ENCODE measurements at places on chromosomes 13 and 19.

DNA sequence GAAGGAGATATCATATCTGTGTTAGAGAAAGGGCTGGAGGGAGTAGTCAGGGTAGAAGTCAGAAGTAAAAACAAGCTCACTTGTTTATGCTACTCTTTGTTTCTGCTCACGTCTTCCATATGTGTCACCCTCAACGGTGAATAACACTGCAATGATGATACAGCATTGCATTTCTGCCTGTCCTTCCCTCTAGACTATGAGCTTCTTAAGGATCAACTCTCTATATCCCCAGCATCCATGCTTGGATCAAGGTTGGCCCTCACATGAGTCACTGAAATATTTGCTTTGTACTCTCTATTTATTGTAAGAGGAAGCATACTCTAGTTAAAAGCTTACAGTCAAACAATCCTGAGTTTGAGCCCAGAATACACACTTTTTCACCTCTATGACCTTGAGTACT lies 406.0 kb downstream of the RFC3 start:
- no peak for DNase-seq

DNA sequence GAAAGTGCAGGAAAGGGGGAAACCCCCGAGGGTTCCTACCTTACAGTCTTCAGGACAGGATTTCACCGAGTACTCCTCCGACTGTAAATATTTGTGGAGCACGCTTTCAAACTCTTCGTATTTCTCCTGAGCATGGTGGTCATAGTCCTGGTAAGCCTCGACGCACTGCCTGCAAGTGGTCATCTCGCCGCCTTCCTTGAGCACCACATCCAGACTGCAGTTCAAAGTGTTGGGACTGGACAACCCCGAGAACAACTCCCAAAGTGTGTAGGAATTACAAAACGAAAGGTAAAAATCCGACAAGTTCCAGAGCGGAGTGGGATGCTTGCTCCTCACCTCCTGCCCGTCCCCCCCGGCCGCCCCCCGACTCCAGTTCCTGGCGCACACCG lies 349.7 kb downstream of the LIG4 start:
- no peak for DNase-seq

DNA sequence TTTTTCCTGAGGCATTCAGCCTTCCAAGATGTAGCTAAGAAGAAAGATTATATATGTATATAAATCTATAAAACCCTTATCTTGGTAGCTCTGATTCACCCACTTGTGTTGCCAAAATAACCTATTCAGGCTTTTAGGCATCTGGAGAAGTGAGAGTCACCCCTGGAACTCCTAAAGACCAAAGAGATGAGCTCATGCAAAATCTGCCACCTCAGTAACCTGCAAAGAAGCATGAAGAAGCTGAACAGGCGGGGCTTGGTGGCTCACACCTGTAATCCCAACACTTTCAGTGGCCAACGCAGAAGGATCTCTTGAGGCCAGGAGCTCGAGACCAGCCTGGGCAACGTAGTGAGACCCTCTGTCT lies 393.7 kb downstream of the FOXO1 start:
- no peak for DNase-seq

- no peak for DNase-seq
Measured at GRCh38 chr13:20465218-20465879, 60.3 kb downstream of the CRYL1 start.

GRCh38 chr13:84366506-84366905 lies 484.2 kb upstream of the SLITRK1 start:
- no peak for DNase-seq

DNA sequence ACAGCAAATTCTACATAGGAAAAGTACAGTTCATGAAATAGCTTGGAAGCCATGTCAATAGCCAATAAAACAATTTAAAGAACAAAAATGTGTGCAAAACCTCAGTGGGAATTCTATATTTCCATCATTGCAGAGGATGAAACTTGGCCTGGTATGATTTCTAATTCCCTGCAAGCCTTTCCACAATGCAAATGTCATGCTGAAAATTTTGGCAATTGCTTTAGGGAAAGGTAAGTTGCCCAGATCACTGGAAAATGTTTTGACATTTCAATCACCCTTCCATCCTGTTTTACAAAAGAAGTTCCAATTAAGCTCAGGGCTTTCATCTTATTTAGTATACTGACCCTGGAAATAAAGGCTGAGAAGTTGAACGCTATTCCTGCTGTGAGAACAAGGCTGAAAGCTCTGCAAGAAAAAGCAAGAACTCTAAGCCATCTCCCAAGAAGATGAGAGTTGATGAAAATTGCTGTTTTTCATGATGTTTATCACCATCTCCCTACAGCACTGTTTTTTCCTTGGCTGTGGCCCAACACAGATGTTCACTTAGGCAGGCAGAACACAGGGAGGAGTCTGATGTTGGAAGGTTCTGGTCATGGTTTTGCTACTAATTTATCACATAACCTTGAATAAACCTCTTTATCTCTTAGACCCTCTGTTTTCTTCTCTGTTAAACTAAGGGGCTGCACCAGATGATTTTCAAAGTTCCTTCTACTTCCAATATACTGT lies 263.7 kb downstream of the KCTD12 start:
- DNase-seq: no peak

DNA sequence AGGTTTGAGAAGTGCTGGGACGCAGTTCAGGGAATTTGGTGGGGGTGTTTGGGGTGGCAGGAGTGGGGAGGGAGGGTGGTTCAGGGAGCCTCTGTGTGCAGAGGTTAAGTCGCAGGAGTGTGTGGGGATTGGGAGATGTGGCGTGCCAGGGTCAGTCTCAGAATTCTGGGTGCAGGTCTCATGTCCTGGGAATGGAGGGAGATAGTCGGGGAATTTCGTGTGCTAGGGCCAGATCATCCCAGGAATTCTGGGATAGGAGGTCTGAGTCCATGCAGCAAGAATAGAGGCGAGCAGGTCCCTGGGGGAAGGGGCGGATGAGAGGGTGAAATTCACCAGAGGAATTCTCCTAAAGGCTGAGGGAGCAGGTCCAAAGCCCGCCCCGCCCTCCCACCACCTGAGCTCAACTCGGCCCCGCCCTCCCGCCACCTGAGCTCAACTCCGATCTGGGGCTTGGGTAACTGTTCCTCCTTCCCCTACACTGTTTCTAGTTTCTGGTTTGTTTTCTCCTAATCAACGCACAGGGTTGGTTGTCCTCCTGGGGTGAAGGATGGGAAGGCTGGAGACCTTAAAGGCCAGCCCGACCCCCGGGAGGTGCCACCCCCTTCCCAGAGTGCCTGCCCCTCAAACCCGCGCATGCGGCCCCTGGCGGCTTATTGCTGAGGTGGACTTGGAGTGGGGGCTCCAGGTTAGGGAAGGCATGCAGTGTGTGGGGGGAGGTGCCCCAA lies 15.2 kb downstream of the KCNC3 start:
- no peak for DNase-seq

DNA sequence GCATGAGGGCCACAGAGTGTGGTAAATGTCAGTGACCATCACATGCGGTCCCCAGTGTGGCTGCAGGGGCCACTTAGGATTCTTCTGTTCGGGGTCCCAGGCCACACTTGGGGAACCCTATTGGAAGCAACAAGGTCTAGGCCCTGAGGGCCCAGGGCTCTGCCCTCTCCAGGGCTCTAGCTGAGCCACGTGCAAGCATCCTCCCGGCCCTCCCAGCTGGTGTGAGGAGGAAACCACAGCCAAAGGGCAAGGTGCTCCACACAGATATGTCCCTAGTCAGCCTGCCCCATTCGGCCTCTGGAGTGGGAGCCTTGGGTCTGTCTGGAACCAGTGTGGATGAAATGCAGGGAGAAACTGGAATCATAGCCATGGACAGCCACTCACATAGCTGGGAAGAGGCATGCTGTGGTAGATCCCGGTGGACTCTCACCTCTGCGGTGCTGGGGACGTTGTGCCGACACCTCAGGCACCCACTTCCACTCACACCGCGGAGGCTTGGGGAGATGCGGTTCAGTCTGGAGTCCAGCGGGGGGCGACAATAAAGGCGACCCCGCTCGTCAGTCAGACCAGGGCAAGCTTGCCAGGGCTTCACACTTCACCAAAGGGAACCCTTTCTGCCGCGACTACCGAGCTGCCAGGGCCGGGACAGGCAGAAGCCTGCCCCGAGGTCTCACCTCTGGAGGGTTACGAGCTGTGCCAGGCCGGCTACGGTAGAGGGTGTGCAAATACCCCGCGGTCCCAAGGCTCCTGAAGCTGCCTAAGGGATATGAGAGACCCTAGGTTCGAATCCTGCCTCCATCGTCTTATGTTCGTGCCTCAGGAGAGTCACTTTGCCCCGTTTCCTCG lies 4.3 kb upstream of the ZNF497 start:
- no peak for DNase-seq

GRCh38 chr19:2282062-2282861 lies at the start of gene PEAK3:
PEAK3 (minus strand) TSS chr19:2282175; CDS start chr19:2280931, 1,244 bp downstream.
- DNase-seq: no peak

- DNase-seq: no peak
Measured at GRCh38 chr13:39185326-39185725, 147.1 kb downstream of the NHLRC3 start.

GRCh38 chr13:102317593-102317992 lies 84.3 kb downstream of the FGF14 start:
- no peak for DNase-seq

DNA sequence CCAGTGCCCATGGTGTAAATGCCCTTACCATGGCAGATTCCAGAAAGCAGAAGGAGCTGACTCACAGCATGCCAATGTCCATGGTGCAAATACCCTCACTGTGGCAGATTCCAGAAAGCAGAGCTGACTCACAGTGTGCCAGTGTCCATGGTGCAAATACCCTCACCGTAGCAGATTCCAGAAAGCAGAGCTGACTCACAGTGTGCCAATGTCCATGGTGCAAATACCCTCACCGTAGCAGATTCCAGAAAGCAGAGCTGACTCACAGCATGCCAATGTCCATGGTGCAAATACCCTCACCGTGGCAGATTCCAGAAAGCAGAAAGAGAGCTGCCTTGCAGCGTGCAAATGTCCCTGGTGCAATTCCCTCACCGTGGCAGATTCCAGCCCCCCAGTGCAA lies 163.8 kb upstream of the SOX1 start:
- no peak for DNase-seq

GRCh38 chr19:39307046-39307821 lies 11.0 kb downstream of the IFNL1 start:
- DNase-seq: no peak

- DNase-seq: no peak
Measured at GRCh38 chr13:111031531-111031961, 83.6 kb upstream of the ARHGEF7 start.

GRCh38 chr19:48992581-48993174 lies 431 bp downstream of the GYS1 start:
- DNase-seq: no peak

- DNase-seq: no peak
Measured at GRCh38 chr13:27309967-27310598, 39.5 kb downstream of the RASL11A start.

- no peak for DNase-seq
Measured at GRCh38 chr13:67519356-67519755, 289.2 kb upstream of the PCDH9 start.

DNA sequence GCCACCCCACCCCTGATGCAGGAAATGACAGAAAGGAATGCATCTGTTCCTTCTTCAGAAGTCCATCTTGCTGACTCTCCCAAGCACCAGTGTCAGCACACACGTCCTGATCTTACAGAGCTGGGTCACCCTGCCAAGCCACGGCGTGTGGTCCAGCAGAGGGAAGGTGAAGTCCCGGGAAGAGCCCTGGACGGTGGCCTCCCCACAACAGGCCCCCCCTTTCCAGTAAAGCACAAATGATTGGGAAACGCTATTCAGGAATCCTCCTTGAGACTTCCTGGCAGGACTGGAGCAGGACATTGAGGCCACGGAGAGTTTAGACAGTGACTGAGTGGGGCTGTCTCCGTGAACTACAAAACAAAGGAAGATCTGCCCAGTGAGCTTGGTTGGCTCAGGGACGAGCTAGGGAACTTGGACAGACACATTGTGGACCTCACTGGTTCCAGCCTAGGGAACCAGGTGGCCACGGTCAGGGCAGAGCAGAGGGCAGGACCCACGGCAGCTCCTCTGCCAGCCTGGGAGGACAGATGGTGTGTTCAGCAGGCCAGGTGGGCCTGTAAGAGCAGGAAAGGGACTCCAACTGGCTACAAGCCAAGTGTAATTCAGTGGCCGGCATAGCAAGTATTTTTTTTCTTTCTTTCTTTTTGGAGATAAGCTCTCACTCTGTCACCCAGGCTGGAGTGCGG lies 41.7 kb downstream of the ELL start:
- DNase-seq: no peak

- no peak for DNase-seq
Measured at GRCh38 chr13:40480012-40480914, 186.2 kb downstream of the FOXO1 start.

DNA sequence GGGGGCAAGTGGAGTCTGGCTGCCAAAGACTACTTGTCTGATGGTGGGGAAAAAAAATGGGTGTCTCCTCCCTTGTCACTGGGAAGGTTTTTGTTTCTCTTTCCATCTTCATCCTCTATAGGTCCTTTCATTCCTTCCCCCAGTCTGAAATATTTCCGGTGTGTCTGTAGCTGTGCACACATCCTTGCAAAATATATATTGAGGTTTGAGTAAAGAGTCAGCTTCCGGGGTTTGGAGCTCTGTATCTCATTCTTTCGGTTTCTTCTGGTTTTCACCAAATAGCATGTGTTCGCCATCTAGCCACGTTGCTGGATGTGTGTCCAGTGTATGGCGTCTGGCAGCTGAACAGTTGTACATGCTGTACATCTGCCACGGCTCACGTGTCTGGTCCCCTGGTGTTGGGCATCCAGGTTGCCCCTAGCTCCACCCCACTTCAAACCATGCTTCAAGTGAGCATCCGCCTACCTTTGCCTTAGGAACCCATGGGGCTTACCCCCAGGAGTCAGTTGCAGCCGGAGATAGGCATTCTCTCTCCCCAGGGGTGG lies 142.2 kb downstream of the SIPA1L3 start:
- DNase-seq: no peak

DNA sequence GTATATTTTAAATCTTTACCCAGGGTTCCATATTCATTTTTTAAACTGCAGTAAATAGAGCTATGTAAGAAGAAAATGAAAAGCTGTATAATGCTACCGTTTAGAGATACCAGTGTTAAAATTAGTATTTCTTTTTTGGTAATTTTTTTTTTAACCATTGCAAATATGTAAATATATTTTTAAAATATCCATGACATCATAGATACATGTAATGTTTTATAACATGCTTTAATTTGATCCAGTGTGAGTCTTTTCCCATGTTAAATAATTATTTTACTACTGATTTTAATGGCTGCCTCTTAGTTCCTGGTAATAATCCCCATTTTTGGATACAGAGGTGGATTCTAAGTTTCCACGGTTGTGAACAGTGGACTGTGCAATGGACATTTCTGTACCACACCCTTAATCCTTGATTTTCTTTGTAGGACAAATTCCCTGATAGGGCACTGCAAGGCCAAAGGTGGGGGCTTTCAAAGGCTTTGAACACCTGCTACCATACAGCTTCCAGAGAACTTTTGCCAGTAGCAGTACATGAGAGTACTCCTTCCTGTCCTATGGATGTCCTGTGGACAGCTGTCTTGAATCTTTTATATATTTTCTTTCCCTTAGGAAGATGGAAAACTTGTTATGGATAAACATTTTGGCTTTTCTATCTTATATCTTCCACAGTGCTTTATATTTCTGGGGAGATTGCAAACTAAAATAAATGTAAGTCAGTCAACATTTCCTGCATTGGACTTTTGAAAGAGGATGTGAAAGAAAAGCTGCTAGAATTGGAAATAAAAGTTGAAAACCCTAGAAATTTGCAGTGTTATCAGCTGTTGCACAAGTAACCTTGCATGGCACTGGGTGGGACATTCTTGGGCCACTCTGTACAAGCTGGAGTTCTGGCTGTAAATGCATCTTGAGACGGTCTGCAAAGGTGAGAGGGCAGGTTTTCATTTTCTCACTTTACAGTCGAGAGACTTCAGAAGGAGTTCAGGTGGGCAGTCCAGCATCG lies 46.8 kb downstream of the ARHGEF7 start:
- no peak for DNase-seq

GRCh38 chr13:76454991-76455390 lies 431.2 kb downstream of the KCTD12 start:
- DNase-seq: no peak

Data from hippocampal formation (tissue), 2 donors.